ENCODE measurements at places on chromosomes 7 and 10. TPM values are rescaled to one million over a fixed set of nuclear protein-coding genes. Genes with fewer than 3 reads are reported as not detected.

DNA sequence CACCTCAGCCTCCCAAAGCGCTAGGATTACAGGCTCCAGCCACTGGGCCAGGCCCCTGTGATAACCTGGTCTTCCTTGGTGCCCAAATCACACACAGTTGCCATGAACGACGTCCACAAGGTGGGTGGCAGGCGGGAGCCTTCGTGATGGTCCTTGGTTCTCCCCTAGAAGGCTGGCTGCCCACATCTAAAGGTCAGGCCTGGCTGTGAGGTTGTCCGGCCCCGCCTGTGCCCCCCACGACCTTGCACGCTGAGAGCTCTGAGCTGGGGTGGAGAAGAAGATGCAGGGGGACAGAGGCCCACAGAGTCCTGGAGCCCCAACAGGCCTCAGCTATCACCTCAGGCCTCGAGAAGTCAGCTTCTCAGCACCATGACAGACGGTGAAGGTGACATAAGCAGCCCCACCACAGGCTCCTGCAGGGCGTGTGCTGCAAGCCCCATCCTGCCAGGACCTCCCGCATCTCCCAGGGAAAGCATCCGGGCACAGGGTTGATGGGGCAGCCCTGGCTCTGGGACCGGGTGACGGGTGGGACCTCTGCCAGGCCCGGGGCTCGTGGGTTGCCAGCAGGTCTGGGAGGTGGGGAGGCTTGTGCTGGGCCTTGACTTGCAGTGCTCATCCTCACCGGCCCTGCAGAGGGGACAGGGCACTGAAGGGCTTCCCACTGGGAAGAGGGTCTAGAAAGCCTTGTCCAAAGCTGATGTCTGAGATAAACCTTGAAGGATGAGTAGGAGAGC, 217.4 kb downstream of the WDR37 start:
- DNase-seq: no peak

DNA sequence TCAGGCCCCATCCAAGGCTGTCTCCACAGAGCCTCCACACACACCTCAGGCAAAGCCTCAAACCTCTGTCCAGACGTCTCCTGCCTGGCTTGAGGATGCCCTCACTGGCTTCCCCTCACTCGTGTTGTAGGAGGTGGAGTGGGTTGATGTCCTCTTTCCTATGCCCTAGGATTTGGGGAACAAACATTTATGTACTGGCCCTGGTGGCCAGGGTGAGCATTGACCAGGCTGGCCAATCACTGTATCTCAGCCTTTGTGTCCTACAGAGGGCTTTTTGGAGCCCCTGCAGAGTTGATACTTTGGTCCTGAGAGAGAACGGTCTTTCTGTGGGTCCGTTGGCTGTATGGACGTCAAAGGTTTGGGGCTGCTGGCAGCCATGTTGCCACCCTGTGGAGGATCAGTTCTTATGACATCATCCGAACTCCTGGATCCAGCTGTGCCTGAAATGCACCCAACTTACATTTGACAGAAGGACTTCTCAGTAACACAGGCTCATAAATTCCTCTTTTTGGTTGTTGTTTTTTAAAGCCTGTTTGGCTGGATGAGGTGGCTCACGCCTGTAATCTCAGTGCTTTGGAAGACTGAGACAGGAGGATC, 2.3 kb upstream of the GRID2IP start:
- DNase-seq: no peak

DNA sequence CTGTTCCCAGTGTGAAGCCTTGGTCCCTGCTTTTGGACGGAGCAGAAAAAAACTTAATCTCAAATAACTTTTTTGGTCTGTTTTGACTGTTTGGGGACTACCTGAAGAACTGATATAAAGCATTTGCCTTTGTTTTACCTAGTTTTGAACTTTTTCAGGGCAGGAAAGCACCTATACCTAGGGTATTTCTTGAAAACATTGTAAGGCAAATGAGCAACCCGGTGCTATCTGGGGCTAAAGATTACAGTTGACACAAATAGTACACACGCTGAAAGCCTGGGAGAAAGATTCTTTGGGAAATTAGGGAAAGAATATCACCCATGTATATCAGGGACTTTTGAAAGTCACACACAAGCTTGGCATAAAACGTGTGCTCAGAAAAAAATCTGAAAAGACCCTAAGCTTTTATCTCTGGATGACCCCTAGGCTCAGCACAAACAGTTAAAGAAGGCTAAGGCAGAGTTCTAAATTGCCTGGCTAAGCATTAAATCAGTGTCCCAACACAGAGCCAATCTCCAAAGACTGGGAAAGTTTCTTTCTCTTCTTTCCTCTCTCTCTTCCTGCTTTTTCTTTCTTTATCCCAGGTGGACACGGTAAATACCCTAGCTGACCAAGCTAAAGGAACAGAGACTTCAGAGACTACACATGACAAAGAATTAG, 389.8 kb downstream of the SH2D4B start:
- no peak for DNase-seq

- DNase-seq: no peak
Measured at GRCh38 chr10:48779077-48779476, 94.4 kb downstream of the WDFY4 start.

Gene LRRC18
- not detected for total RNA-seq

DNA sequence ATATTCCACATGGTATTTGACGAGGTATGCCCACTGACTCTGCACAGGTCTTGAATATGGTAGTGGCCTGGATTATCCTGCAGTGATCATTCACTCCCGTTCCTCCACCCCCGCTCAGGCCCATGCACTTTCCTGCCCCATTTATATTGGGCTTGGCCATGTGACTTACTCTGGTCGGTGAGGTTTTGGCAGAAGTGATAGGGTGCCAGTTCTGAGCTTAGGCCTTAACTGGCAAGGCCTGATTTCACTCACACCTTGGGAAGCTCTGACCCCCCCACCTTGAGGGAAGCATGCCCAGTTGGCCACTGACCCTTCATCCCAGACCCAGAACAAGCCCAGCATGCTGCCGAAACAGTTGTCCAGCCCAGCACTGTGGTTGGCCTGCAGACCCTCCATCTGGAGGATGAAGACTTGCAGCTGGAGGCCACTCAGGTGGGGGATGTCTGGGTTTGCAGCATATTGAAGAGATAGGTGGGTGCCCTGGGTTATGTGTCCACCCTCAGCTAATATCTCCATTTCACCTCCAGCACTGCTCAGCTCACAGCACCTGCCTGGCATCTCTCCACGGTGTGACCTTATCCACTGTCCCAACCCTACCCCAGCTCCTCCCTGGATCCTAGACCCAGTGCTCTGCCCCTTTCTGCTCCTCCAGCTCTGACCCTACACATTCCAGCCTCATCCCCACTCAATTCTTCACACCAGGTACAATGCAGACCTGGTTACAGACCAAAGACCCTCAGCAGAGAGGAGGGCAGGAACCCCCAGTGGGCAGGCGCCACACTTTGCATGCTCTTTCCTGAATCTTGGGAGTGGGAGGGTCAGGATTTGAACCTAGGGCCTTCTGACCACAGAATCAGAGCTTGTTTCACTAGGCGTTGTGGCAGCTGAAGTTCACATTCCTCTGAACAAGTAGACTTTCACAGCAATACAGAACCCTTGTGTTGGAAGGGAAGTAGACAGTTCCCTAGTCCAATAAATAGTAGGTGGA, 138.1 kb upstream of the CHST15 start:
- no peak for DNase-seq

Gene BMPER
- 11.5 TPM for total RNA-seq
